Upper lobe of left lung (tissue), 6 donors: ENCODE measurements at places on chromosomes 11 and 22. TPM values are rescaled to one million over a fixed set of nuclear protein-coding genes. Genes with fewer than 3 reads are reported as not detected.

The SPATA19 gene
- not detected for total RNA-seq

The SEC14L6 gene
- total RNA-seq, result 11.4 TPM

The KLHL35 gene
- total RNA-seq, result 7.3 TPM

The ZMAT5 gene
- 24.2 TPM for total RNA-seq

The TRPM5 gene
- not detected for total RNA-seq

The SPECC1L gene
- 40.1 TPM for total RNA-seq

The TNKS1BP1 gene
- total RNA-seq, result 185 TPM

The SERPIND1 gene
- 0.61 TPM for total RNA-seq

The THY1 gene
- 2.0 TPM for total RNA-seq

The MTMR3 gene
- 50.6 TPM for total RNA-seq

The MUC2 gene
- not detected for total RNA-seq

The MS4A4A gene
- total RNA-seq, result 48.2 TPM
